ENCODE measurements at places on chromosomes 12 and 14. TPM values are rescaled to one million over a fixed set of nuclear protein-coding genes. Genes with fewer than 3 reads are reported as not detected.

Gene BCL11B
- total RNA-seq, result 0.78 TPM

Gene KRT77
- not detected for total RNA-seq

Gene CIROP
- total RNA-seq, result not detected

Gene ZDHHC22
- not detected for total RNA-seq

Gene NPFF
- not detected for total RNA-seq

DNA sequence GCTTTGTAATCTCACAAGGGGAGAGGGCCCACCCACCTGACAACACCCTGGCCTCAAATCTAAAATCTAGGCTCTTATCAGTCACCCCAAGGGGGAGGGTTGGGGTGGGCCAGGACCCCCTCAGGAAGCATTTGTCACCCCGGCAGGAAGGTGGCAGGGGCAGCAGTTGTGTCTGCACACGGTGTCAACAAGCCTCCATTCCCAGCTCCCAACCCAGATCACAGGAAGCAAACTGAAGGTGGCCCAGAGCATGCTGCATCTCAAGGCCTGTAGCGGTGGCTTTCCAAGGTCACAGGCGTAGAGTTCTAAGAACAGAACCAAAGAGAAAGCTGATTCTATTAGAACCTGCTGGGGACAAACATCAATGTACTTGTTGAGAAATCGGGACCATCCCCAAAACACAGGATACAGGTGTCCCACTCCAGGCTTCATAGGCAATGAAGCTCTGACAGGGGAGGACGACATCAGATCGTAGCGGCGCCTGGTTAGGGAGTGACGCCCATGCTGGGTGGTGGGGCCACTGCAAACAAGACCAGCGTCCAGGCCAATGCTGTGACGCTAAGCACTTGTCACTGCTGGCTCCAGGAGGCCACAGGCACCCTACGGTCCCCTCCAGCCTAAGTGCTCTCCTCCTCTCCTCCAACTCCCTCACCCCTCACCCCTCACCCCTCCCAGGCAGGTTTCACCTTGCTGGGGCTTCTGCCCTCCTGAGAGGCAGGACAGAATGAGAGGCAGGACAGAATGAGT lies 52.9 kb downstream of the CCDC88C start:
- H3K27me3 ChIP-seq, result no peaks in the 10 kb centered on the region
- no peaks in the 10 kb centered on the region for H3K36me3 ChIP-seq
- no peak overlapping the region for H3K4me3 ChIP-seq
- DNase-seq, result no peak
- H3K27ac ChIP-seq, result no peak overlapping the region

- peak overlapping the region; percentile 53 for H3K4me3 ChIP-seq
- peak overlapping the region; percentile 80 for H3K27ac ChIP-seq
- H3K36me3 ChIP-seq, result no peaks in the 10 kb centered on the region
- DNase-seq, result no peak
- peaks cover 9% of the 10 kb centered on the region for H3K4me1 ChIP-seq
These were observed 47.1 kb downstream of the BCAT1 start for GRCh38 chr12:24901576-24902461.

- no peaks in the 10 kb centered on the region for H3K27me3 ChIP-seq
- no peaks in the 10 kb centered on the region for H3K4me1 ChIP-seq
- H3K4me3 ChIP-seq, result no peak overlapping the region
These were observed 31.1 kb downstream of the TCHP start for GRCh38 chr12:109931143-109931542.

GRCh38 chr12:123442774-123443173 lies 6.3 kb upstream of the RILPL2 start:
- no peaks in the 10 kb centered on the region for H3K27me3 ChIP-seq
- no peak for DNase-seq
- no peak overlapping the region for H3K27ac ChIP-seq
- H3K36me3 ChIP-seq, result no peaks in the 10 kb centered on the region
- no peaks in the 10 kb centered on the region for H3K4me1 ChIP-seq

- H3K27ac ChIP-seq, result no peak overlapping the region
- H3K4me1 ChIP-seq, result peaks cover 9% of the 10 kb centered on the region
- DNase-seq, result no peak
- H3K36me3 ChIP-seq, result no peaks in the 10 kb centered on the region
These were observed 20.0 kb downstream of the ZFP36L1 start for GRCh38 chr14:68772761-68773381.

GRCh38 chr14:52111583-52111982 lies 42.7 kb upstream of the NID2 start:
- H3K4me3 ChIP-seq, result no peak overlapping the region
- no peak for DNase-seq
- H3K36me3 ChIP-seq, result no peaks in the 10 kb centered on the region
- H3K4me1 ChIP-seq, result no peaks in the 10 kb centered on the region
- no peak overlapping the region for H3K27ac ChIP-seq

DNA sequence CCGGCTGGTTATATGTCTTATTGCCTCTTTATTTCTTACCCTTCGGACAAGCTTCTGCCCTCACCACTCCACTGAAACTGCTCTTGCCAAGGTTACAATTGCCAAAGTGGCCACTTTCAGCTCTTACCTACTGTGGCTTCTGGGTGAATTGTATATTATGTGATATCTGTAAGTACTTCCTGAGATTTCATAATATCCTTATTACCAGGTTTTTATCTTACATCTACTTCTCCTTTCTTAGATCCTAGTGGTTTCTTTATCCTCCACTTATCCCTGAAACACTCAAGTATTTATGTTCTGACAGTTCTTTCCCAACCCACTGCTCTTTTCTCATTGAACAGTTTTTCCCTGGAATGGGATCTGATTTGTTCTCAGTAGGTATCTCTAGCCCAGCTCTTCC lies 10.5 kb downstream of the CELA1 start:
- H3K27ac ChIP-seq, result no peak overlapping the region
- H3K4me3 ChIP-seq, result no peak overlapping the region
- no peak for DNase-seq

All from tibial nerve (tissue), 4 donors.